ENCODE measurements at places on chromosomes 3 and 15.

- DNase-seq: no peak
These were observed 399.6 kb downstream of the NAALADL2 start for GRCh38 chr3:175258763-175259162.

DNA sequence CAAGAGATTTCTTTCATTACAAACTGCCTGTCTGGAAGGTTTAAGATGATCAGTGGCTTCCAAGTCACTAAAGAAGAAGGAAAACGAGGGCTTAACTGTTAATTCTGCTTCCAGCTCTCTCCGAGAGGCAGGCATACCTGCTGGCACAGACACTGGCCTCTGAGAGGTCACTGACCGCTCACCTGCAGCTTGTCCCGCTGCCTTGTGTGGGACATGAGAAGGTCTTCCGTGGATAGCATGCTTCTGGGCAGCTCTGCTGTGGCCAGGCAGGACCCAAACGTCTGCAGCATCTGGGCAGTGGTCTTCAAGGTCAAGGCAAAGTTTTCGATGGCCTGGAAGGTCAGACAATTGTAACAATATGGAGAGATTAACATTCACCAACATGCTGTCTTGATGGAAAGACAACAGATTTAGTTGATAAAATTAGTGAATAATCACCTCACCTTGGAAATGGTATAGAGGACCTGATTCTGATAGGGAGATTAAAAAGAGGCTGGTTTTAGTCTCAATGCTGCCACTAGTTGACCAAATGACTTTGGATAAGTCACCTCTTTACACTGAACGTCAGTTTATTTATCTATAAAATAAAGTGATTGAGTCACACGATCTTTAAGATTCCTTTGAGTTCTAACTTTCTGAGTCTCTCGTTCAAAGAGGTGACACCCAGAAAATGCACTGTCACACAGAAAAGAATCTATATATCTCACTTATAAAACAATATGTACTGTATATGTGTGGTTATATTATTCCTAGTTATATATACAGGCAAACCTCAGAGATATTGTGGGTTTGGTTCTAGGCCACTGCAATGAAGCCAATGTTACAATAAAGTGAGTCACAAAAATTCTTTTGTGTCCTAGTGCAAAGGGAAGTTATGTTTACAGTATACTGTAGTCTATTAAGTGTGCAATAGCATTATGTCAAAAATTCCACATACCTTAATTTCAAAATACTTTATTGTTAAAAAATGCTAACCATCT lies 65.1 kb downstream of the B3GNT5 start:
- no peak for DNase-seq

- peak; percentile 60 for DNase-seq
These were observed 5.2 kb downstream of the OCA2 start for GRCh38 chr15:28093752-28094535.

DNA sequence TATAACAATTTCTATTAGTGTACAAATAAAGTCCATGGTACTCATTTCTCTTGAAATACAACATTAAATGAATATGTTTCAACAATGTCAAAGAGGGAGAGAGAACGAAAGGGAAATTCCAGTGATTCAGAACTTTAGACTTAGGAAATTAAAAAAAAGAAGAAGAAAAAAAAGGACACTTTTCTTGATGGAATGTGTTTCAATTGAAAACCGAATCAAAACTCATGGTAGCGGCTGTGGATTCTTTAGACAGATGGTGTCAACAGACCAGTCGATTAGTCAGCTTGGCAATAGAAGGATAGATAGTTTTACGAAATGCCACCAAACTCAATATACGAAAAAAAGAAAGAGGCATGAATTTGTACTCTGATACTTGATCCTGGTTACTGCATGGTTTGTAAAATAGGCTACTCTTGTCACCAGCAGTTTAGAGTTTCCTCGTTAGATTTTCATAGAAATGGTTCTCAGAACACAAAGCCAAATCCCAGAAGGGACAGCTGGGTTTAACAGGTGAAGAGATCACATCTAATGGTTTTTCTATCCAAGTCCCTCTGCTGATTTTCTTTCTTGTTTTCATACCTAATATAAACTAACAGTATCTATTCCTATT lies 793.5 kb downstream of the ROBO1 start:
- DNase-seq: no peak

DNA sequence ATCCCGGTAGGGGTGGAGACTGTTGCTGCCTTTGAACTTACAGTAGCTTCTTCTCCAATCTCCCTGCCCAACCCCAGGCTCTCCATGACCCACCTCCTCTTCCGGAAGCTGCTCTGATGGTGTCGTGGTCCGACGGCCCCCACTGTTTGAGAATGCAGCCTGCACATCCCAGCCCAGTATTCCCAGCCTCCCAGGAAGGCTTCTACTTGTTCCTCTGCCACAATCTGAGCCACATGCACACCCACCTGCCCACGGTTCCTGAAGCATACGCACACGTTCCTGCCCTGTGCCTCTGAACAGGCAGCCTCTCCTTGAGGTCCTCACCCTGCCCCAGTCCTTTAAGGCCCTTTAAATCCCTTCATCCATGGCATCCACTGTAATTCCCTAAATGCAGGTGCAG lies 57.4 kb downstream of the ABTB1 start:
- no peak for DNase-seq

GRCh38 chr15:39622660-39623516 lies 42.0 kb downstream of the THBS1 start:
- no peak for DNase-seq

DNA sequence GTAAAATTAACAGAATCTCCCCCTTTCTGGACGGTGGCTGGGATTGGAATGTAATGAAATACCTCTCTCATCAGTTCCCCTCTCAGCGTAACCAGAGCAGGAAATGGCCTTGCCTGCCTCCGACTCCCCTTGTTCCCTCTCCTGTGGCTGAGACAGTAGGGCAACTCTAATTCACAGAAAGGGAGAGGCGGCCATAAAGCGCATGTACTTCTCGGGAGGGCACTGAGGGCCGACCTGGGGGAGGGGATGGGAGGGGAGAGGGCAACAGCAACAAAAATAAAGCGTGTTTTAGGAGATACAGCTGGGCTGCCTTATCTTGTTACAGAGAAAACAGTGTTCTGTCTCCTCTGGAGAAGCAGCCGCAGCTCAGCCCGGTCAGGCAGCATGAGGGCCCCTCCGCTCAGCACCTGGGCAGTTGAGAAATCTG lies 783.3 kb upstream of the ARRDC4 start:
- peak; percentile 73 for DNase-seq

DNA sequence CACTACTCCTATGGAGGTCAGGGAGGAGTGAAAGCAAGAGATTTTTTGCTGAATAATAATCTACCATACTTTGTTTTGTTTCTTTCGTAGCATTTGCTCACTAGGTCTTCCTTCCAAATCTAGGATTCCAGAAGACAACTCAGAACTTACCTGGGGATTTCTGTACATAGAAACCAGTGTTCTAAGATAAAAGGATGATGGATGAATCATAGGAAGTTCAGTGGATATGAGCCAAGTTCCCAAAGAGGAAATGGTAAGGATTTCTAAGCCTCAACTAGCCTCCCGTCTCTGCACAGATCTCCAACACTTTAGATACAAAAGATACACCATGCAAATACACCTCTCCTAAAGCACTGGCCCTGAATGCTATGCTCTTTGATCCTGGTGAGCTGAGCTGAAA lies 283.9 kb downstream of the TAFA4 start:
- DNase-seq: no peak

- DNase-seq: no peak
These were observed 59.7 kb downstream of the PDCD6IP start for GRCh38 chr3:33858131-33858530.

DNA sequence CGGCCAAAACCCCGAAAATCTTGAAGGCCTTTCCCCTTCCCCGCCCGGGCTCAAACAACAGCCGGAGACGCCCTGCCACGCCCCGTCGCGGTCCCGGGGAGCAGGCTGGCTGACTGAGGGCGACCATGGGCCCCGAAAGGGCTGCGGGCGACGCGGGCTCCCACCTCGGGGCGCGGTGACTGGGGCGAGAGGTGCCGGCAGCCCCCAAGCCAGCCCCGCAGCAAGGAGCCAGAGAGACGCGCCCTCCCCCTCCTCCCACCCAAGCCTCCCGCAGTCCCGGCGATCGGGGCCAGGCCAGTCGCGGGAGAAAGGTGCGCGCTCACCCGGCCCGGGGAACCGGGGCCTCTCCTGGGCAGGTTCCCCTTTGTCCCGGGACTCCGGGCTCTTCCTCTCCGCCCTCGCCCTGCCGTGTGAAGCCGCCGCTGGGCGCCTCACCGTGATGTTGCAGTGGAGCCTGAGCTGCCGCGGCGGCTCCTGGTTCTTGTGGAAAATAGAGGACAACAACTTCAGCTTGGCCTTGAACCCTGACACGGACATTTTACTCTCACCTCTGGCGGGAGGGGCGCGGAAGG lies 30.6 kb upstream of the ZSCAN2 start:
- peak; percentile 72 for DNase-seq

GRCh38 chr3:119219069-119219468 lies 21.6 kb downstream of the B4GALT4 start:
- DNase-seq: no peak

GRCh38 chr3:38950581-38950980 lies 101.2 kb downstream of the SCN11A start:
- no peak for DNase-seq

DNA sequence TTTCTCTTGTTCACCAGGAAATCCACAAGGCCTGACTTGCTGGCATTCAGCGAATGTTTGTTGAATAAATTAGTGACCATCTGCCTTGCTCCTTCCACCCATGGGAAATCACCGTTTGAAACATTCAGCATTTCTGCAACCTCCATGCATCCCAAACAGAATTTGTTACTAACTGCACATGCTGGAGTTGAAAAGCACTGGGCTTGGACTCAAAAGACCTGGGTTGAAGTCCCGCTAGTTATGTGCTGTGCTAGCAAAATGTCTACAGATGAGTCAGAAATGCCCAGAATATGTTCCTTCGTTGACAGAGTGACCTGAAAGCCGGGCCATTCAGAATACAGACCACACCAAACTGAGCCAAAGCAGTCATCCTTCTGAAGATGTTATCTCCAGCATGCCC lies 144.6 kb downstream of the ALDH1A2 start:
- DNase-seq: no peak

GRCh38 chr15:98003996-98004395 lies 43.5 kb downstream of the ARRDC4 start:
- DNase-seq: no peak

- no peak for DNase-seq
These were observed 278.2 kb downstream of the CTNNB1 start for GRCh38 chr3:41477399-41478014.

DNA sequence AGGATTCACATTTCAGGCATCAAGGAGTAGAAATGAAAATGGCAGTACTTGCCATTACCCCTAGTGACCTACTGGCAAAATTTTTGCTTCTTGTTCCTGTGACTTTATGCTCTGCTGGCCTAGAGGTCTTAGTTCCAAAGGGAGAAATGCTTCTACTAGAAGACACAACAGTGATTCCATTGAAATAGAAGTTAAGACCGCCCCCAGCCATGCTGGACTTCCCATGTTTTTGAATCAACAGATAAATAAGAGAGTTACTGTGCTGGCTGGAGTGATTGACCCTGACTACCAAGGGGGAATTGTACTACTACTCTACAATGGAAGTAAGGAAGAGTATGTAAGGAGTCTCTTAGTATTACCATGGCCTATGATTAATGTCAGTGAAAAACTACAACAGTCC lies 196.2 kb upstream of the AZI2 start:
- no peak for DNase-seq

GRCh38 chr3:42148086-42148848 lies 57.1 kb downstream of the TRAK1 start:
- no peak for DNase-seq

GRCh38 chr3:59127071-59127470 lies 77.2 kb upstream of the CFAP20DC start:
- no peak for DNase-seq

DNA sequence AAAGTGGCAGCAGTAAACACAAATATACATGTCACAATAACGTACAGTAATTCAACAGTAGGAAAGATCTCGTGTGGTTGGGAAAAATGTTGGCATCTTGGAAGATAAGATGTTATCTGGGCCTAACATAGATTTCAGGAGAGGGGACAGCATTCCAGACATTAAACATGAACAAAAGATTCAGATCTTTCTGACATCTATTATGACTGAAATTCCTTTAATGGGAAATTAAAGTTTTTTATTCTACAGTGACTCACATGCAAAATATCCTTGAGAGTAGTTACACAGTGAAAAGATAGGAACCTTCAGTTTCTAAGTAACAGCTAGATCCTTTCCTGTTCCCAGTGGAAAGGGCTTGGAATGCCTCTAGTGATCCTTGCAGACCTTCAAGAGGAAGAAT lies 9.2 kb downstream of the NDUFB5 start:
- no peak for DNase-seq

DNA sequence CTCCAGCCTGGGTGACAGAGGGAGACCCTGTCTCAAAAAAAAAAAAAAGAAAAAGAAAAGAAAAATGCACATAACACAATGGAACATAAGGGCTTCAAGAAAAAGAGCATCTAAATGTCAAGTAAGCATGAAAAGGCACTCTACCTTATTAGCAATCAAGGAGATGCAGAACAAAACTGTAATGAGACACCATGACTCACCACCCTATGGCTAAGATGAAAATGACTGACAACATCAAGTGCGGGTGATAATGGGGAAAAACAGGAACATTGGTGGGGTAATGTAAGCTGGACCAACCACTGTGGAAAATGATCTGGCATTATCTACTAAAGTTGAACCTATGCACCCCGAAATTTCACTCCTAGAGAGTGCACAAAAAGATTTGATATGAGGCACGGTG lies 19.6 kb upstream of the NSMCE3 start:
- DNase-seq: no peak

- DNase-seq: no peak
These were observed 40.5 kb downstream of the SOX2 start for GRCh38 chr3:181752202-181752671.

- DNase-seq: no peak
These were observed 267.6 kb downstream of the CNTN3 start for GRCh38 chr3:74346896-74347295.

- peak; percentile 82 for DNase-seq
These were observed 6.6 kb upstream of the BLM start for GRCh38 chr15:90710436-90711027.

DNA sequence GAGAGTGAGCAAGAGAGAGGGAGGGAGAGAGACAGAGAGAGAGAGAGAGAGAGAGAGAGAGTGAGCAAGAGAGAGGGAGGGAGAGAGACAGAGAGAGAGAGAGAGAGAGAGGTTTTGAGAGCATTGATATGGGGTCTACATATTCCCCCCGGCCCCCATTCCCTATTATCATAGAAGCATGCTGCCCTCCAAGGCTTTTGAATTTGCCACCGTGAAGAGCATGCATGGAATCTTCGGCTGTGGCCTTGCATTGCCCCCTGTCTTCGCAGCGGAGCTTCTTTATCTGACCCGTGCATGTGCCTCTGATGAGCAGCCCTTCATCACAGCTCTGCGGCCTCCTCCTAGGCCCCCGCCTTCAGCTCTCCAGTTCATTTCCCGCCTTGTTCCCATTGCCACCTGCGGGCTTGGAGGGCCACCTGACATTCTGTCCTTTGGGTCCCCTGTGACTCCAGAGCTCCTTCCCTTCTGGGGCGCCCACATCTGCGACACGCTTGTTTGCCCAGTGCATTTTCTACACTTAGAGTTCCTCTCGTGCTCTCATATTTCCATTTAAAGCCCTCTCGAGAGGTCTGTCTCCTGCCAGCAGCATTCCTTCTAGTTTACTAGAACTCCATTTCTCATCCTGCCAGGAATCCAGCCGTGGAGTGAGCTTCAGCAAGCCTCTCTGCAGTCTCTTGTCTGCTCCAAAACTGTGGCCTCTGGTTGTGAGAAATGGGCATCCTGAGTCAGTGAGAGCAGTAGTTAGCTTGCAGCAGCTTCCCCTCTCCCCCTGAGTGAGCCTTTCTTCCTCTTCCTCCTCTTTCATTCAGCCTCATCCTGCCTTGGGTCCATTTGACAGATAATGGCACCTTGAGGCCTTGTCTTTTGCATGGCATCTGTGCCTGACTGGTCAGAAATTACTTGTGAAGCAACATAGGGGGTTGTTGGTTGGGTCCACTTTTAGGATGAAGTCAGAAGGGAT lies 25.3 kb downstream of the LPP start:
- no peak for DNase-seq

All from endodermal cell (in vitro differentiated cells).